GM12864 (cell line): ENCODE measurements at places on chromosomes 5 and 9.

DNA sequence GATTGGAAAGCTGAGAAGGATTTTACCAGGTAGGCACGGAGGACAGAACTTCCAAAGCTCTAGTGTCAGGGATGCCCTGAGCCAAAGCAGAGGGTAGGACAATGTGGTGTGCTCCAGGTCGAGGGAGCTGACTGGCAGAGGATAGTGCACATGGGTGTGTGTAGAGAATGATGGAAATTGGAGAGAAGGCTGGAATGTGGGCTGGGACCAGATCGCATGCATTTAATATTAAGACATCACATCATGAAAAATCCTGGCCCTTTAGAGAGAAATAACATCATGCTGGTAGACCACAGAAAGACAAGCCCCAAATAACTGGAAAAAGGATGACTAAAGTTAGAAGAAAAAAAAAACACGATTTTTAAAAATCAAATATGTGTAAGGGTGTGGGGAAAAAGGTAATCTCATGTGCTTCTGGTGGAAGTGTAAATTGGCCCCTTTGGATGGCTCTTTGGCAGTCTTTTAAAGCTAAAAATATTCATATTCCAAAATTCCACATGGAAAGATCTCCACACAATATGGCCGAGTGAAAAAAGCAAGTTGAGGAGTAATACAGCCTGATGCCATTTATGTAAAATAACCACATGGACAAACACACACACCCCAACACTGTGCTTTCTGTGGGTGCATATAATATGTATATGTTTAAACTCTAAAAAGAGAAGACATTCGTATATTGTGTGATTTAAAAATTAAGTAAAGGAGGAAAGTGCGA lies 67.0 kb upstream of the TGFBR1 start:
- no peak for DNase-seq

GRCh38 chr5:120605325-120606079 lies 141.4 kb downstream of the PRR16 start:
- no peak for DNase-seq

DNA sequence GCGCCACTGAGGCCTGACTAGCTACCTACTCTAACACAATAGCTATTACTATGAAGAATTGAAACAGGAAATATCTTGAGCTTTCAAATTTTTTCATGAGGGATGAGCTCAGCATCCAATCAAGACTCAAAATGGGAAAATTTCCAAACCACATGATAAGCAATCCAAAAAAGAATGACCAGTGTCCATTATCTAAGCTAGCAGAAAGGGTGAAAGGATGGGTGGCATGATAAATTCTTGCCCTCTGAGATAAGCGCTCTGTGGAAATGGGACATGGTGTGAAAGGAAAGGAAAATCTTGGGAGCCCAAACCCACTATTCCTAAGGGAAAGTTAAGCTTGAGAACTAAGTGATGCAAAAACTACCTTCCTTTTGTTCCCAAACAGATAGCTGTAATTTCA lies 170.2 kb upstream of the NREP start:
- DNase-seq = no peak

DNA sequence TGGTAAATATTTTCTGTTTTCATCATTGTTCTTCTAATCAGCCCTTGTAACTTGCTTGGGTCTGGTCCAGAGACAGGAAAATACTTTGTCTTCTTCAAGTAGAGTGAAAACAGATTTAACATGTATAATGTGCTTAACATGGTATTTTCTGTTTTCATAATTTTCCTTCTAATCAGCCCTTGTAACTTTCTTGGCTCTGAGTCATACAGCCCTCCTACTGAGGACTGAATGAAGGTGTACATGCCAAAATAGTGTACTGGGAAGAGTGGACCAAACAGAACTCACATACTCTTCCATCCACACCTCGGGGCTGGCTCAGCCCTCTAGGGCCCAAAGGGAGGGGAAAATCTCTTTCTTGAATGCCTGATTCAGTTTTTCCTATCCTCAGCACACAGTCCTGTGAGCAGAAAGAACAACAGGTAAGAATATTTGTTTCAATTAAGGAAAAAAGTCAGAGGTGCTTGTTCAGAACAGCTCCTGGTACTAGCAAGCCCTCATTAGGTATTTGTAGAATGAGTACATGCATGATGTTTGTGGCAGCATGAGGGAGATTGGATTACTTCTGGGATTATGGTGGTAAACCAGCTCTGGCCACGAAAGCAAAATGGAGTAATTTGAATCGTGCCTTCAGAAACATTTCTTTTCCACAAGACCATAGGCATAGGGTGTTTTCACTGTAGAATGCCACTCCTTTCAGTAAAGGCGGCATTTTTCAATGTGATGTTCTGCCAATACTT lies 24.2 kb upstream of the MACIR start:
- DNase-seq = no peak

DNA sequence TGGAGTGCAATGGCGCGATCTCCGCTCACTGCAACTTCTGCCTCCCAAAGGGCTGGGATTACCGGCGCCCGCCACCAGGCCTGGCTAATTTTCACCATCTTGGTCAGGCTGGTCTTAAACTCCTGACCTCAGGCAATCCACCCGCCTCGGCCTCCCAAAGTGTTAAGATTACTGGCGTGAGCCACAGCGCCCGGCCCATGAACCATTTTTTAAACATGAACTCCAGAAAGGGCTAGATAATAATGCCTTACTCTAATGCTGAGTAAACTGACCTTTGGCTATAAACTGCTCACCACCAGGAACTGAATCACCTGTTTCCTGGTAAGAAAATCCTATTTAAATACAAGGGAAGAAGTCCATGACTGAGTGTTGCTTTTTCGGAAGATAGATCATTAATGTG lies 23.2 kb upstream of the DAB2 start:
- DNase-seq = no peak

DNA sequence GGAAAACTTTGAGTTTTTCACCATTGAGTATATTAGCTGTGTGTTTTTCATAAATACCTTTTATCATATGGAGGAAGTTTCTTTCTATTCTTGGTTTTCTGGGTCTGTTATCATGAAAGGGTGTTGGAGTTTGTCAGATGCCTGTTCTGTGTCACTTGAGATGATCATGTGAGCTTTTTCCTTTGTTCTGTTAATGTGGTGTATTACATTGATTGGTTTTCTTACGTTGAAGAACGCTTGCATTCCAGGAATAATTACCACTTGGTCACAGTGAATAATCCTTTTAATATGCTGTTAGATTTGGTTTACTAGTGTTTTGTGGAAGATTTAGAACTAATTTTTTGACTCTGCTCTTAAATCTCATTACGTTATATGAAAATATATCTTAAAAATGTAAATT lies 7.8 kb downstream of the PLEKHG4B start:
- DNase-seq = no peak

- DNase-seq = no peak
Observed at GRCh38 chr9:131862261-131862660, 122.4 kb upstream of the RAPGEF1 start.

- no peak for DNase-seq
Observed at GRCh38 chr5:67316695-67317094, 120.1 kb upstream of the CD180 start.

DNA sequence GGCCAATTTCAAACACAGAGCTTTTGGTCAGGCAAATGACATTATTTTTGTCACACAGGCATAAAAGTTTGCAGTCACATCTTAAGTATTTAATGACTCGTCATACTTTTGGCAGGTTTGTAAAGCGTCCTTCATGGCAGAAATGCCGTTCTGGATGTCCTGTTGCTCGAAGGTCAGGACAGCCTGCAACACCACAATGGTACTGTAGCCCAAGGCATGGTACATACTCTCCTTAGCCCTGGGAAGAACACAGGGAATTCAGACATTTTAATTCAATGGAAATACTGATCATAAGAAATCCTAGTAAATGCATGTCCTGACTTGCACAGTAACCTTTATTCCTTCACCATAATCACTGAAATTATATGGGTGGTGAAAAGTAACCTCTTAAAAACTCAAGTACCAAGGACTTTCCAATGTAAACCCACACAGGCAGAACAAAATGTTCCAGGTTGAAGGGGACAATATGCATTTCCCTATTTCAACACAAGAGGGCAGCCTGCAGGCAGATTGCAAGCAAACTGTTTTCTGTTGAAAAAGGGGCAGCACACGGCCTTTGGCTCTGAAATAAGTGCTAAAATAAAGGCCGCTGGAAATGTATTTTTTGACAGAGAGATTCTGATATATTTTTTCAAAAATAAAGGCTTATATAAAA lies 95.7 kb downstream of the TTC39B start:
- peak; percentile 37 for DNase-seq

DNA sequence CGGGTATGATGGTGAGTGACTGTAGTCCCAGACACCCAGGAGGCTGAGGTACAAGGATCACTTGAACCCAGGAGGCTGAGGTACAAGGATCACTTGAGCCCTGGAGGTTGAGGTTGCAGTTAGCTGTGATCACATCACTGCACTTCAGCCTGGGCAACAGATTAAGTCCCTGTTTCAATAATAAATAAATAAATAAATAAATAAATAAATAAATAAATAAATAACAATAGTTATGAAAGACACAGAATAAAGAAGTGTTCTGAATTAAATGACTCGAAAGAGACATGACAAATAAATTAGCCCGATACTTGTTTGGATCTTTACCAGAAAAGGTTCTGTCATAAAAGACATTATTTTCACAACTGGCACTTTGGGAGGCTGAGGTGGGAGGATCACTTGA lies 72.0 kb upstream of the SUSD1 start:
- DNase-seq = no peak

- no peak for DNase-seq
Observed at GRCh38 chr5:137757634-137758033, 3.5 kb upstream of the HNRNPA0 start.

- no peak for DNase-seq
Observed at GRCh38 chr9:2802494-2802921, 41.4 kb downstream of the PUM3 start.

DNA sequence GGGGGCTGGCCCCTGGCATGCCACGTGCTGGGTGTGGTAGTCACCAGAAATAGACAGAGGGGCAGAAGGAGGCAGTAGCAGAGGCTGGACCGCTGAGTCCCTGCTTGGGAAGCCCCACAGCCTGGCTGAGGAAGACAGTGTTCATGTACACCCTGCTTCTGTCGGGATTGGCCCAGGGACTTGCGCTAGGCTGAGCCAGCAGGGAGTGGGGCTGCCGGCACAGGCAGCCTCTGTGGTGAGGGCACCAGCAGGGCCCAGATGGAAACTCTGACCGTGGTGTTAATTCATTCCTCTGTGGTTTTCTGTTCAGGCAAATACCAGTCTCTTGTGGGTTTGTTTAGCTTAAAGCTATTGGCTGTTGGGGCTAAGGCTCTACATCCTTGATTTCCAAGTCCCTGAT lies 108.6 kb upstream of the RAD23B start:
- no peak for DNase-seq

- DNase-seq = no peak
Observed at GRCh38 chr5:71904852-71905251, 185.8 kb downstream of the CARTPT start.

DNA sequence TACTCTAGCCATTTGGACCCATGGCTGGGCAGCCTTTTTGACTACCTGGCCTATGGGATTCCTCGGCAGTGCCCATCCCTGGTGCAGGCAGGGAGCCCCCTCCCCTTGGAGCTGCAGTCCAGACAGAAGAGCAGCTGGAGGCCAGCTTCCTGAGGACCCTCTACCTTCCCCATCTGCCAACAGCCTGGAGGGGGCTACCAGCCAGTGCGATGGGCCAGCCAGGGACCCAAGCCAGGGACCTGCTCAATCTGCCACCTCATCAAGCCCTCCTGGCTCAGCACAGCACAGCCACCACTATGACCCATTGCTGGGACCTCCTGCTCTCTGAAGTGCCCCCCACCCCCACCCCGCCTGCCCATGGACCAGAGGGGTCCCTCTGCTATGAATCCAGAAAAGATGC lies 22.6 kb upstream of the TDRD7 start:
- no peak for DNase-seq

- no peak for DNase-seq
Observed at GRCh38 chr5:143341807-143342570, 61.5 kb downstream of the NR3C1 start.

DNA sequence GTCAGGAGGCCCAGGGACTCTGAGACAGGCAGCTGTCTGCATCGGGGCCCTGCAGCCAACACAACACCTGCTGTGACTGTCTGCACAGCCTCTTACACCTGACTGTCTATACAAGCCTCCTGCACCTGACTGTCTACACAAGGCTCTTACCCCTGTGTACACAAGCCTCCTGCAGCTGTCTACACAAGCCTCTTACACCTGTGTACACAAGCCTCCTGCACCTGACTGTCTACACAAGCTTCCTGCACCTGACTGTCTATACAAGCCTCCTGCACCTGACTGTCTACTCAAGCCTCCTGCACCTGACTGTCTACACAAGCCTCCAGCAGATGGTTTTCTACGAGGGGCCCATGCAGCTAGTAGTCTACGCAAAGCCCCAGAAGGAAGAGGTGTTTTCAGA lies 18.6 kb downstream of the IRX2 start:
- no peak for DNase-seq
